ENCODE measurements at places on chromosomes 6 and 20.

- no peak for DNase-seq
These were observed 11.9 kb upstream of the MYCT1 start for GRCh38 chr6:152685819-152686218.

DNA sequence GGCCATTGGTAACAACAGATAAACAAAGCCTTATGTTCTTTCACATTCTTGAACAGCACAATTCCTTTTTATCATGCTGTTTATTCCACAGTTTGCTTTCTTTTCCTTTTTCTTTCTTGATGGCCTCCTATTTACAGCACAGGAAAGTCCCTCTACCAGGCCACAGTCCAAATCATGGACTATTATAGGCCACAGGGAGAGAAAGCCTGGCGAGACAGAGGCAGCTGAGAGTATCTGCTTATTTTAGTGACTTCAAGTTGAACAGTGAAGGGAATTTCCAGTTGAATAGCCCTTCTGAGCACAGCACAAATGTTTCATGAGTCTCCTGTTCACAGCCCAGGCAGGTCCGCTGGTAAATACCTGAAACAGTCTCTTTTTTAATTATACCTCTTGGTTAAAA, 263.7 kb upstream of the ARID1B start:
- no peak for DNase-seq

DNA sequence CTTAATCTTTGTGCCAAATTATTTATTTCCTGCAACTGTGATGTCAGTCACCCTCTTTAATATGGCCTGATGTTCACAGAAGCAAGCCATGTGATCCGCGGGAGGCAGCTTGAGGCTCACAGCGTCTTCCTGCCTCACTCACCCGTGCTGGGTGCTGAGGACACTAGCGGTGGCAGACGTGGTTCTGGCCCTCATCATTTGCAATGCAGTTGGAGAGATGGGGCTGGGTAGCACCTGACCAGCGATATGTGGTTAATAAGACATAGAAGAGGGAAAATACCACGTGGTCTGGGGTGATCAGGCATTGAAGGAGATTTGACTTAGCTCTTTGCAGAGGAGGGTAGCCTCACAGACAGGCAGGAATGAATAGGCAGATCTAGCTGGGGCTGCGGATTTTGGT, 264.7 kb downstream of the TMEM242 start:
- DNase-seq, result no peak

DNA sequence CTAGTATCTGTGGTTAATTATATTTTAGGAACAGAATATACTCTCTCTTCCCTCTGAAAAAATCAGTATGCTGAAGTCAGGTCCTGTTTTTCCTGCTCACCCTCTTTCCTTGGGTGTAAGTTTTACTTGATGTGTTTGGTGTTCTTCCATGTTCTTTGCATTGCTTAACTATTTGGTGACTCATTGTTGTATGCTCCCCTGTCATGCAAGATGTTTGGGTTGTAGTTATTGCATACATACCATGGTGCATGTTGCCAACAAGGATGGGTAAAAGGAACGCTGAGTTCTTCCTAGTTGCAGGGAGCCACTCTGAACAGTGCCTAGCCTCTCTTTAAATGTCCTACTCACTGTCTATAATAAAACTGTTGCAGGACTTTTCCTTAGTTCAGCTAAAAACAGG, 207.9 kb upstream of the LAMP5 start:
- DNase-seq, result no peak

- no peak for DNase-seq
These were observed 36.1 kb downstream of the PREX1 start for GRCh38 chr20:48791666-48792071.

GRCh38 chr20:44398335-44398734, 42.8 kb downstream of the HNF4A start:
- no peak for DNase-seq

GRCh38 chr6:3518356-3519190, 61.7 kb upstream of the SLC22A23 start:
- peak; percentile 61 for DNase-seq

GRCh38 chr20:62898970-62899632, 27.2 kb downstream of the DIDO1 start:
- no peak for DNase-seq

- DNase-seq, result no peak
These were observed 23.8 kb downstream of the SMLR1 start for GRCh38 chr6:130851026-130851425.

DNA sequence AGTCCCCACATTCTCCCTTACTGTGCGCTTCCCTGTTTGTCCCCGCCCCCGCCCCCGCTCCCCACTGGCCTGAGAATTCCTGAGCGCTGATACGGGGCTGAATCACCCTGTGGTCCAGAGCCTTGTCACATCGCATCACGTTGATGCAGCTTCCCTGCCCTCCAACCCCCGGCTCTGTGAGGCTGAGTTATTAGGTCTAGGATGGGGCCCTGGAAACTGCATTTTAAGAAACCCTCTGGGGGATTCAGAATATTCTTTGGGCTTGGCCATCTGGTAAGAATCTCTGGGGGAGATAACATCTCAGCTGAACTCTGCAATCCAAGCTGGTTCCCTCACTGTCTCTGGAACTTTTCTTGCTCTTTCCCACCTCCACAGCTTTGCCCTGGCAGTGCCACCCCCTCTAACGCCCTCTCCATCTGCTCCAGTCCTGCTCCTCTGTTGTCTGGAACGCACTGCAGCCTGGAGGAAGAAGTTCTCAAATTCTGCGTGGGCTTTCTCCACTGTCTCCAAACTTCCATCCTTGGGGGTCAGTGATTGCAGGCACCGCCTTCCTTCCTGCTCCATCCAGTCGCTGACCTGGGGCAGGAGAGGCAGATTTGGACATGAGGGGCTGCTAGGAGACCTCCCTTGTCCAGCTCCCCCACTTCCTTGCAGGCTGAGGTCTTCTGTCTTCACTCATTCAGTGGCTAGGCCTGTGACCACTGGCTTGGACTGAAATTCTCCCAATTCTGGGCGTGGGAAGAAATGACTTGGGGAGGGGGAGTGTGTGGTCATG, 42.6 kb downstream of the KIAA1755 start:
- DNase-seq, result no peak

GRCh38 chr6:159606786-159607185, 86.3 kb downstream of the SOD2 start:
- DNase-seq, result no peak

GRCh38 chr6:41132254-41132653, 21.9 kb downstream of the TREML1 start:
- no peak for DNase-seq

DNA sequence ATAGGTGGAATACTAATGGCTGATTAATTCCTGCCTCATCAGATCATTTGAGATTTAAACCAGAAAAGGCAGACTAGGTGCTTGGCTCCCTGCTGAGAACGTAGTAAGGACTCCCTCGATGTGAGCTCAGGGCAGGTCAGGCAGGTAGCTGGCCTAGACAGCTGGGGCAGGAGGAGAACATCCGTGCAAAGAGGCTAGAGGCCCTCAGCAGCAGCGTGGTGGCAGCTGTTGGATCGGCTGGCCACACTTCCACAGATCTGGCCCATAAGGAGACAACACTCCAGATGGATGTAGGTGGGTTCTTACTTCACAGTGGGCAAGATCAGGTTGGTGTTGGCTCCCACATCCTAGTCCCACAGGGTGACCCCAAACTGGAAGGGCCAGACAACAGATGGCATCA, 38.5 kb downstream of the EYA2 start:
- DNase-seq, result no peak

DNA sequence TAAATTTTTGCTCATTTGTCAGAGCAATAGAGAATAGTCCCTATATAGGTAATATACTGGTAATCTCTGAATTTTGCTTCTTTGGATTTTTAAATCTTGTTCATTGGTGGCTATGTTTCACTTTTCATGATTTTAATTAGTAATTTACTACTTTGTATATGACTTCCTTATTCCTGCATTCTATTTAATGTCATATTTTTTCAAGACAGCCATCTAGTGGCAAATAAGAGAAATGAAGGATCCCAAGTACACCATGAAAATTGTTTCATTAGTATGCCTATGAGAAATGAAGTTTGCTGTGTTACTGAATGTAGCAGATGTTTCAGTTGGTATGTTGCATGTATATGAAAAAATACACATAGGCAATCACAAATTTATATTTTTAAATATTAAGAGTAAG, 82.4 kb downstream of the ZNF292 start:
- no peak for DNase-seq

DNA sequence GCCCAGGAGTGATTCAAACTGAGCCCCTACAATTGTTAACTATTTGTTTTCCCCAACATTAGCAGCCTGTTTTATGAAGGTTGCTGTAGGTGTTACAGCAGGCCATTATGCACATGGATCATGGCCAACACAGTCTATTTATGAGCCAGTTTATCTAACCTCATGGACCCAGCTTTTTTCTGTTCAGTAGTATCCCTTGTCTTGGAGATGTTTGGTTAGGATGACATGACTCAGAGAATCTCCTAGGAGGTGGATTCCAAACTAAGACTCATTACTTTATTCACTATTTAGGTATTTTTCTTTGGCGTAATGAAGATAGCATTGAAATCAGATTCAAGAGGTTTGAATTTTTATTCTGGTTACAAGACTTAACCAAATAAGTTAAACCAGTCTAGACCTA, 62.8 kb upstream of the TFB1M start:
- DNase-seq, result no peak

DNA sequence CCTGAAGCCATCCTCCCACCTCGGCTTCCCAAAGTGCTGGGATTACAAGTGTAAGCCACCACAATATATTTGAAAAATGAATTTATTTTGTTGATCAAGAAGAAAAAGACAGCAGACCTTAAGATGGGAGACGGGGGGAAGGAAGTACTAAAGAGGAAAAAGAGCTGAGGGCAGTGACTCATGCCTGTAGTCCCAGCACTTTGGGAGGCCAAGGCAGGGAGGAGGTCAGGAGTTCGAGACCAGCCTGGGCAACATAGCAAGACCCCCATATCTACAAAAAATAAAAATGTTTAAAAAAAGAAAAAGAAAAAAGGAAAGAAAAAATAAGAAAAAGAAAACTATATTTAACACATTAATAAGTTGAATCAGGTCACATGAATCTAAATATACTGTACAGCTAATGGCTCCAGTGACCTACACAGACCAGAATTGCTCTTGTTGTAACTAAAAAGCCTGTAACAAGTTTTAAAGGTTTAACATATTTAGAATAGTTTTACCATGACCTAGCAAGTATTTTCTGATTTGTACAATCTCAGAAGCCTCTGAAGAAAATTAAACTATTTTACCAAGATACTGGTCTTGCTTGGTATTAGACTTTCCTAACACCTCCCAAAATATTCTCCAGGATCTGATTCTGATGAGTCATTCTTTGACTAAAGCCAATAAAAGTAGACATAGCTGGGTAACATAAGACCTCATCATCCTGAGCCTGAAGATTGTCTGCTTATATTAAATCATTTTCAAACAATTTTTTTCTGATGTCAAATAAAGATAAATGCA, 4.3 kb upstream of the AKIRIN2 start:
- DNase-seq, result no peak

- DNase-seq, result peak; percentile 59
These were observed 36.1 kb upstream of the NKX2-4 start for GRCh38 chr20:21433329-21433890.

GRCh38 chr6:137736048-137736818, 130.8 kb upstream of the TNFAIP3 start:
- DNase-seq, result no peak

GRCh38 chr6:8588176-8588575, 152.8 kb upstream of the SLC35B3 start:
- DNase-seq, result peak; percentile 3
